ENCODE measurements at places on chromosomes 3 and 15.

DNA sequence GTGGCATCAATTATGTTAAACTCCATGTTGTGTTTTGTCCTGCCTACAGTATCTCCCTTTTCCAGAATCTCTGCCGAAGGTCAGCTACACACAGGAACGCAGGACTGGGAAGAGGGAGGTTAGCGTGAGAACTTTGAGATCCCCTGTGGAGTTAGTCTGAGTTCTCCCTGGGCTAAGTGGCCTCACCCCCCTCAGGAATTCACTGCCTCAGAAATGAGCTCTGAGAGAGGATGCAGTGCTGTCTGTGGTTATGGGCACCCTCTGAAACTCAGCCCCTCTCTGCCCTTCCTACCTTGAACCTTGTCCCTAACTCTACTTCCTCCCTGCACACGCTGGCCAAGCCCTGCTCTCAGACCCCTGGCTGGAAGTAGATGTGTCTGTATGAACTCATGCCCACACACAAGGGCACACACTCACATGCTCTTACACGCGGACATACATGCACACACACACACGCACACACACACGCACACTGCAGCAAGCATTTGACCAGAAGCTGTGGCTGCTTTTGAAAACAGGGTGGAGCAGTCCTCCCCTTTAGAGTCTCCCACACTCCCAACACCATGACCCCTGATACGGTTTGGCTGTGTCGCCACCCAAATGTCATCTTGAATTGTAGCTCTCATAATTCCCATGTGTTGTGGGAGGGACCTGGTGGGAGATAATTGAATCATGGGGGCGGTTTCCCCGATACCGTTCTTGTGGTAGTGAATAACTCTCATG lies 5.3 kb upstream of the VIPR1 start:
- no peak for DNase-seq

GRCh38 chr3:69368129-69368741 lies 17.7 kb downstream of the FRMD4B start:
- DNase-seq = no peak

GRCh38 chr3:38133557-38134405 lies 3.1 kb downstream of the ACAA1 start:
- no peak for DNase-seq

GRCh38 chr3:98962951-98963350 lies 61.5 kb upstream of the DCBLD2 start:
- no peak for DNase-seq

All from activated T-cell treated with anti-CD3 and anti-CD28 coated beads for 48 hours (primary cell).